ENCODE measurements at places on chromosomes 1 and 21. TPM values are rescaled to one million over a fixed set of nuclear protein-coding genes. Genes with fewer than 3 reads are reported as not detected.

Gene HEYL
- not detected for total RNA-seq

Gene CIART
- 13.9 TPM for total RNA-seq

Gene KCNJ6
- total RNA-seq: under 0.01 TPM

Gene CASQ2
- total RNA-seq: not detected

Gene LCA5L
- 0.28 TPM for total RNA-seq

Gene BTBD19
- 0.56 TPM for total RNA-seq

Gene USH2A
- total RNA-seq: under 0.01 TPM

Gene PCP4L1
- total RNA-seq: not detected

Gene CFHR4
- not detected for total RNA-seq

Gene RHCE
- total RNA-seq: 0.54 TPM

Gene INAVA
- not detected for total RNA-seq

GRCh38 chr1:197388801-197389200 lies 120.7 kb downstream of the CRB1 start:
- no peaks in the 10 kb centered on the region for H3K27me3 ChIP-seq
- DNase-seq: peak; percentile 9
- H3K4me3 ChIP-seq: no peak overlapping the region
- no peak overlapping the region for H3K27ac ChIP-seq
- H3K4me1 ChIP-seq: no peaks in the 10 kb centered on the region
- H3K36me3 ChIP-seq: no peaks in the 10 kb centered on the region

DNA sequence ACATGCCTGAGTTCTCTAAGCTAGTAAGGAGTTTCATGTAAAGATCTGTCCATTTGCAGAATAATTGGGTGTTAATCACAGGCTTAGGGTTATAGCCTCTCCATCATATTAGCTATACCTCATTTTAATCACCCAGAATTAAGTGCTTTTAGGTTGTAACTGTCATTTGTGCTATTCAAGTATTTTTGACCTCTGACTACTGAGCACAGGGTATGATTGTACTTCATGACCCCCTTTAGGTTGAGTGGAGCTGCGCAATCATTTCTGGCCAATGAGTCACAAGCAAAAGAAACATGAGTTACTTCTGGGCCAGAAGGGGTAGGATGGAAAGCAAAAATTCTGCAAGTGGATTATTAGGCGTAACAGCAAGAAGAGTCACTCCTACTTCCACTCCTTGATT lies 8.4 kb upstream of the SNX7 start:
- DNase-seq: peak; percentile 48
- H3K4me3 ChIP-seq: no peak overlapping the region
- H3K27me3 ChIP-seq: no peaks in the 10 kb centered on the region

DNA sequence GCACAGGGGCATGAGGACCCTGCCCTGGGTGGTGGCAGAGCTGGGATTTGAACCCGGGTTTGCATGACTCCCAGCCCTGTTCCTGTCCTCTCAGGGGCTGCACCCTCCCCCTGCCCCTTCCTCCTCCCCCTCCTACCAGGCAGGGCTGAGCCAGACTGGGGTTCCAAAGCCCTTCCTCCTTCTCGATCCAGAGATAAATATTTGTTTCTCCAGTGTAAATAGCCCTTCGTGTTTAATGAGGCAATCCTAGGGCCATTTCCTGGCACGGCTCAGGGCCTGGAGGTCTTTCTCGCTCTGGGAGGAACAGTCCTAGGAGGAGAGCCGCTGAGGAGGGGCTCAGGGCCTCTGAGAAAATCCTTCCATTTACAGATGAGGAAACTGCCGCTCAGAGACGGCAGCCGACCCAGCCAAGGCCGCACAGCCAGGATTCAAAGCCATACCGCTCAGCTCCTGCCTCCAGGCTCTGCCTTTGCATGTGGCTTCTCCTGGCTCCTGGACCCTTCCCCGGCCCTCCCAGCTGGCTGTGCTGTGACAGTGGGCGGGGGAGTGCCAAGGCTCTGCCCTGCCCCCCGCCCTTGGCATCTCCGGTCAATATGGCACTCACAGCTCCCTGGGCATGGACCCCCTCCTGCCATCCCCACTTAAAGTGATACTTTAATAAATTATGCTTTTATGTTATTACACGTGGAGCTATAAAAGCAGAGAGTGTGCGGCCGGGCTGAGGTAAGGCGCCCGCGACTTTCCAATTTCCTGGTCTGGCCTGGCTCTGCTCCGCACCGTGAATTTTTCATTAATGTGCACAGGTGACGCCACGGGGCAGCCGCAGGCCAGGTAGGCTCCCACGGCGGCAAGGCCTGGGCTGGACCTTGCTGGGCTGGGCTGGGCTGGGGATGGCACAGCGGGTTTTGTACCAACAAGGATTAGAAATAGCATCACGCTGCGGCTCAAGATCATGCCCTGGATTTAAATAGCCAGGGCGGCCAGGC lies 114.7 kb upstream of the WNT4 start:
- H3K27me3 ChIP-seq: peaks cover 26% of the 10 kb centered on the region
- peaks cover 14% of the 10 kb centered on the region for H3K4me1 ChIP-seq
- DNase-seq: no peak
- H3K36me3 ChIP-seq: no peaks in the 10 kb centered on the region
- no peak overlapping the region for H3K4me3 ChIP-seq
- peak overlapping the region; percentile 43 for H3K27ac ChIP-seq

DNA sequence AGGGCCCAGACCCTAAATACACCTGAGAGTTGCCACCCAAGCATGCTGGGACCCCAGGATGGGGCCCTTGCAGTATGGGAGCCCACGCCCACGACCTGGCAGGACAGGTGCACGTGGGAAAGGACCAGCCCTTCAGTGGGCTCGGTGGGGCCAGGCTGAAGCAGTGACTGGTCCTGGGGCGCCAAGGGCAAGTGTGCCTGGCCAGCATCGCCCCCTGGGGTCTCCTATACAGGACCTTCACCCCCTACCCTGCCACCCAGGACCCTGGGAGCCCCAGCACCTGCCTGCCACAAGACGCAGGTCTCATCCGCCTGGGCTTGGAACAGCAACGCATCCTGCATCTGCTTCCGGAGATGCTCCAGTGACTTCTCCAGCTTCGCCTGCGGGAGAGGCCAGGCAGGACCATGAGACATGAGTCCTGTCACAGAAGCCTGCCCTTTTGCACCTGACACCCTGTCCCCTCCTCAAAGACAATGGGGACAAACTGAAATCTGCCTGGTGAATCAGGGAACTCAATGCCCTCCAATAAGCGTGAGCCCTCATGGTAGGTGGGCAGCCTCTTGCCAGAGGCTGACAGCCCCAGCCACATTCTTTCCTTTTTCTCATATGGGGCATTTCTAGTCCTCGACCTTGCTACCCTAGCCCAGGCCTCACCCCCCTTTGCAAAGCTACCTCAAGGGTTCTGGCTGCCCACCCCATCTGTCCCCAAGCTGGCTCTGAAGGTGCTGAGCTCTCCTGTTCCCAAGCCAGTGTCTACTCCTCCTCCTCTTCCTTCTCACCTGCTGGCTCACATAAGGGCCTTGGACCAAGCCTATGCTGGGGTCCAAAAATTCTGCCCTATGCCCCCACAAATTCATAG lies 4.6 kb downstream of the TRIM11 start:
- peaks cover 11% of the 10 kb centered on the region for H3K4me1 ChIP-seq
- no peak for DNase-seq
- peaks cover 39% of the 10 kb centered on the region for H3K36me3 ChIP-seq
- H3K27me3 ChIP-seq: no peaks in the 10 kb centered on the region
- no peak overlapping the region for H3K4me3 ChIP-seq

- no peak overlapping the region for H3K27ac ChIP-seq
- no peaks in the 10 kb centered on the region for H3K36me3 ChIP-seq
- peak overlapping the region; percentile 91 for H3K4me3 ChIP-seq
- peaks cover 2% of the 10 kb centered on the region for H3K27me3 ChIP-seq
- DNase-seq: no peak
Measured at GRCh38 chr1:6392809-6393399, 663 bp downstream of the ACOT7 start.

GRCh38 chr1:55289614-55290013 lies 74.5 kb upstream of the USP24 start:
- H3K4me3 ChIP-seq: no peak overlapping the region
- H3K27ac ChIP-seq: no peak overlapping the region
- no peaks in the 10 kb centered on the region for H3K36me3 ChIP-seq
- no peaks in the 10 kb centered on the region for H3K27me3 ChIP-seq

- H3K36me3 ChIP-seq: no peaks in the 10 kb centered on the region
- H3K4me3 ChIP-seq: no peak overlapping the region
- H3K27ac ChIP-seq: no peak overlapping the region
- DNase-seq: no peak
- no peaks in the 10 kb centered on the region for H3K27me3 ChIP-seq
- H3K4me1 ChIP-seq: no peaks in the 10 kb centered on the region
Measured at GRCh38 chr1:154614901-154615300, 6.9 kb upstream of the ADAR start.

DNA sequence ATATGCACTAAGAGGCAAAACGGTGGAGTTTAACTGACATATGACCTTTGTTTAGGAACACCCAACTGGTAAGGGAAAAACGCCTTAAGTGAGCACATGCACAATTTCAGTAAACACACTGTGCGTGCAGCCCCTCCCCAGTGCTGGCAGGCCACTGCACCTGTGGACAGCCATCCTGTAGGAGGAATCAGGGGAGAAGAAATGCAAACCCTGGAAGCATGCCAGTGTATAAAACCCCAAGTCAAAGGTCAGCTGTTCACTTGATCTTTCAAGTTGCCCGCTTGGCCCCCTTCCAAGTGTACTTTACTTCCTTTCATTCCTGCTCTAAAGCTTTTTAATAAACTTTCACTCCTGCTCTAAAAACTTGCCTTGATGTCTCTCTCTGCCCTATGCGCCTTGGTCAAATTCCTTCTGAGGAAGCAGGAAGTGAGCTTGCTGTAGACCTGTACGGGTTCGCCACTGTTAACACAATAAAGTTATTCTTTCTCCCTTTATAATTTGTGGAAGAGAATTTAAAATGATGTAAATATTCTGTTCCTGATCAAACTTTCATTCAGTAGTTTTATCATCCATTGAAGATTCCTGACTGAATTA lies 31.8 kb downstream of the USP25 start:
- DNase-seq: no peak
- no peaks in the 10 kb centered on the region for H3K4me1 ChIP-seq
- no peaks in the 10 kb centered on the region for H3K27me3 ChIP-seq
- no peak overlapping the region for H3K4me3 ChIP-seq
- H3K36me3 ChIP-seq: no peaks in the 10 kb centered on the region
- H3K27ac ChIP-seq: no peak overlapping the region

DNA sequence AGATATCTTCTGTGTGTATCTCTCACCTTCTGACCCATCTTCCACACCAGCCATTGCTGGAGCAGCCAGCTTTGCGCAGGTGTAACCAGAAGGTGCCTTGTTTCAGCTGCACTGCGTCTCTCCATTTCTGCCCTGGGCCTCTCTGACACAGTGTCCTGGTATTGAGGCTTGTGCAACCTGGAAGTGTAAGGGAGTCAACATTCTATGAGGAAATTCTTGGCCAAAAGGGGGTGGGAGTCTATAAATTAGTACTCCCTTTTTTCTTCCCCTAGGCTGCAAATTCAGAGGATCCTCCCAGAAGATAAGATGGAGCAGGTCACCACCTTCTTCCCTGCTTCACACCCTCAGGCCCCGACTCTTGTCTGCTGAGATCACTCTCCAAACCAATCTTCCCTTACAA lies 109.1 kb downstream of the MRPS6 start:
- H3K27ac ChIP-seq: no peak overlapping the region
- H3K4me1 ChIP-seq: no peaks in the 10 kb centered on the region
- H3K27me3 ChIP-seq: peaks cover 15% of the 10 kb centered on the region
- H3K4me3 ChIP-seq: no peak overlapping the region

DNA sequence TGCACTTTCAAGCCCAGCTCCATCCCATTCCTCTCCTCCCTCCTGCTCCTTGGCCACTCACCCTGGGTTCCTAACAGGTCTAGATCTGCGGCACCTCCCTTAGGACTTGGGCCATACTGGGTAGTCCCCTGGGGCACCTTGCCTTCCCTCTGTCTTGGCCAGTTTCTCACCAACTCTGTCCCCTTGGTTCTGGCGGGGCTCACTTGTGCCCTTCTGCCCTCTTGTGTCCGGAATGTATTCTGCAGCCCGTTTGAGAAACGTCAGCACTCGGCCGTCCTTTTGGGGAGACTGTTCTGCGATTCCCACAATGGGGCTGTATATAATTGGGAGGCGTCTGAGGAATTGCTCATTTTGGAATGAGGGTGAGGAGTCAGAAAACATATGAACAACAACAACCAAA lies 162.4 kb downstream of the ZSCAN20 start:
- H3K4me3 ChIP-seq: no peak overlapping the region
- no peaks in the 10 kb centered on the region for H3K4me1 ChIP-seq
- no peaks in the 10 kb centered on the region for H3K36me3 ChIP-seq
- DNase-seq: peak; percentile 7

DNA sequence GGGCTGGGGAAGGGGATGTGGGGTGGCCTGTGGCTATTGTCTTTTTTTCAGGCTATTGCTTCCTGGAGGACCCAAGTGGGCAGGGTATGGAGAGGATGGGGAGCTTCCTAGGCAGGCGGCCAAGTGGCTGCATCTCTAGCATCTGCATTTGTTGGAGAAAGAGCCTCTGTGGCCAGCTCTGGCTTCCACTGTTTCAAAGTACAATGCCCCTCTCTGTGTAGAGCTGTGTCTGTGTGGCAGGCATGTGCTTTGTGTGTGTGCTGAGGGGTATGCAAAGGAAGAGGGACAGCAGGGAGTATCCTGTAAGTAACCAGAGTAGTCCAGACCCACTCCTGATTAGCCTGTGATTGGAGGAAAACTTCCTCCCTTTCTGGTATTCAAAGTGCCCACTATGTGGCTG lies 40.6 kb downstream of the KCNA2 start:
- H3K4me3 ChIP-seq: no peak overlapping the region
- H3K4me1 ChIP-seq: no peaks in the 10 kb centered on the region
- no peak for DNase-seq
- no peak overlapping the region for H3K27ac ChIP-seq
- H3K36me3 ChIP-seq: no peaks in the 10 kb centered on the region
- H3K27me3 ChIP-seq: peaks cover 4% of the 10 kb centered on the region

DNA sequence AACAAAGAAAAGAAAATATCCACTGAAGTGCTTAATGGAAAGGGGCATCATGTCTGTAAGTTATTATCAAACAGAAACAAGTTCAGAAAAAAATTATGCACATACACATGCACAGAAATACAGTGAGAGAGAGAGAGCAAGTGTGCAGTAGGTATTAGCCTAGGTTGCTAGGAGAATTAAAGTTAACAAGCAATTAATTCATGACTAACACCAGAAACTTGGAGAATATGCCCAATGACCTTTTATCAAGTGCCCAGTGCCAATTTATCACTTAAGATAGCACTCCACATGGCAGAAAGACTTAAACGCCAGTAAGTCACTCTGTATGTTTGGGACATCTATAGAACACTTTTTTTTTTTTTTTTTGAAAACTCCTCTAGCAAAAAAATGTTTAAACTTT lies 56.2 kb upstream of the SLC16A1 start:
- H3K36me3 ChIP-seq: peaks cover 4% of the 10 kb centered on the region
- H3K27ac ChIP-seq: no peak overlapping the region
- no peaks in the 10 kb centered on the region for H3K27me3 ChIP-seq

DNA sequence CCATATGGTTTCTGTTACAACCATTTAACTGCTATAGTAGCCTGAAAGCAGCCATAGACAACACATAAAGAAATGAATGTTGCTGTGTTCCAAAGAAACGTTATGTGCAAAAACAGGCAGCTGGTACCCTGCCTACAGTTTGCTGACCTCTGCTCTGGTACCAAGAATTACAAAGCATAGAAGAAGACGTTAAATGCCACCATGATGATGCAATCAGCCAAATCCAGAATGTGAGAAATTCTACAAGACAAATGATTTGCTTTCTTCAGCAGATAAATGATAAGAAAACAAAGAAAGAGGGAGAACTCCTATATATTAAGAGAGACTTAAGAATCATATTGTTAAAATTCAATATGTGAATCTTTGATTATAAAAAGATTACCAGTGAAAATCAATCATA lies 97.8 kb upstream of the PDE4B start:
- H3K27ac ChIP-seq: no peak overlapping the region
- peaks cover 2% of the 10 kb centered on the region for H3K4me1 ChIP-seq
- DNase-seq: no peak
- H3K4me3 ChIP-seq: no peak overlapping the region
- no peaks in the 10 kb centered on the region for H3K36me3 ChIP-seq
